HFF-Myc (cell line): ENCODE measurements at places on chromosomes 12 and 14.

DNA sequence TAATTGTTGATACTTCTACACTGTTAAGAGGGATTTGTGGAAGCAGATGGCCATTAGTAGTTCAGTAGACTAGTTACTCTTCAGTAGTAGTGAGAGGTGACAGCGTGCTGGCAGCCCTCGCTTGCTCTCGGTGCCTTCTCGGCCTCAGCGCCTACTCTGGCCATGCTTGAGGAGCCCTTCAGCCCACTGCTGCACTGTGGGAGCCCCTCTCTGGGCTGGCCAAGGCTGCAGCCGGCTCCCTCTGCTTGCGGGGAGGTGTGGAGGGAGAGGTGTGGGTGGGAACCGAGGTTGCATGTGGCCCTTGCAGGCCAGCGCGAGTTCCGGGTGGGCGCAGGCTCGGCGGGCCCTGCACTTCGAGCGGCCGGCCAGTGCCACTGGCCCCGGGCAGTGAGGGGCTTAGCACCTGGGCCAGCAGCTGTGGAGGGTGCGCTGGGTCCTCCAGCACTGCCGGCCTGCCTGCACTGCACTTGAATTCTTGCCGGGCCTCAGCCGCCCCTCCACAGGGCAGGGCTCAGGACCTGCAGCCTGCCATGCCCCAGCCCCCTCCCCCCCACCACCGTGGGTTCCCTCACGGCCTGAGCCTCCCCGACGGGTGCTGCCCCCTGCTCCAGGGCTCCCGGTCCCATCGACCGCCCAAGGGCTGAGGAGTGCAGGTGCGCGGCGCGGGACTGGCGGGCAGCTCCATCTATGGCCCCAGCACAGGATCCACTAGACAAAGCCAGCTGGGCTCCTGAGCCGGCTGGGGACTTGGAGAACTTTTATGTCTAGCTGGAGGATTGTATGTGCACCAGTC lies 139.3 kb downstream of the NUBPL start:
- DNase-seq: no peak

GRCh38 chr14:104707608-104708595 lies 16.1 kb upstream of the ADSS1 start:
- no peak for DNase-seq

GRCh38 chr14:81132468-81132867 lies 88.3 kb downstream of the GTF2A1 start:
- no peak for DNase-seq

GRCh38 chr12:116654226-116654743 lies 83.6 kb downstream of the SPRING1 start:
- DNase-seq: no peak

DNA sequence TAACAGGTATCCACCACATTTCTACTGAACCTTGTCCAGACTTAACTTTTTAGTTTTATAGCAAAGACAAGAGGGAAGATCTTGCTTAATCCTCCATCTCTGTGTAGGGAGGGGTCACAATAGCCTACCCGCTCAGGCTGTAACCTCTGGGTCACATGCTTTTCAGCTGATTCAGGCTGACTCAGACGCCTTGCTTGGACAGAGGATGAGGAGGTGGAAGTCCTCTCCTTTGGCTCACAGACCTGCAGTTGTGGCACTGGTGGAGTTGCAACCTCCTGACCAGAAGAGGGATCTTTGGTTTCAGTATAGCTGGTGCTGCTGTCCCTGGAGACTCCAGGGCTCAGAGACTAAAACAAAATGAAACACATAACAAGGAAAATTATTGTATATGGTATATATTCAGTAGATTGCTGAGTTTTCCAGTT lies 16.2 kb downstream of the ACIN1 start:
- DNase-seq: no peak

DNA sequence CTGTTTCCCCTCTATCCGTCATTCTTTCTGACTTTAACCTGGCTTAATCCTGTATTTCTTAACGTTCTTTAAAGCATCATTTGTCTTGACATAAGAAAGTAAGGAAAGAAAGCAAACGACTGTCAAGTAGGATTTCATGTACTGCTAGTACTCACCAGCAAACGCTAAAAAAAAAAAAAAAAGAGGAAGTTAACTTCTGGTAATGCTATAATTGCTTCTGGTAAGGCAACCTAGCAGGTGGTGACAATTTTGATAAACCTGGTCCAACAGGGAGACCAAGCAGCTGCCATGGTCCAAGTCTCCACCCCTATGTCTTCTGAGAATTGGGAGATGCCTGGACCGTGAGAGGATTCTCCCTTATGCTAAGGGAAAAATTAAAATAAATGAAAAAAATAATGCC lies 306.6 kb downstream of the DAD1 start:
- DNase-seq: no peak

DNA sequence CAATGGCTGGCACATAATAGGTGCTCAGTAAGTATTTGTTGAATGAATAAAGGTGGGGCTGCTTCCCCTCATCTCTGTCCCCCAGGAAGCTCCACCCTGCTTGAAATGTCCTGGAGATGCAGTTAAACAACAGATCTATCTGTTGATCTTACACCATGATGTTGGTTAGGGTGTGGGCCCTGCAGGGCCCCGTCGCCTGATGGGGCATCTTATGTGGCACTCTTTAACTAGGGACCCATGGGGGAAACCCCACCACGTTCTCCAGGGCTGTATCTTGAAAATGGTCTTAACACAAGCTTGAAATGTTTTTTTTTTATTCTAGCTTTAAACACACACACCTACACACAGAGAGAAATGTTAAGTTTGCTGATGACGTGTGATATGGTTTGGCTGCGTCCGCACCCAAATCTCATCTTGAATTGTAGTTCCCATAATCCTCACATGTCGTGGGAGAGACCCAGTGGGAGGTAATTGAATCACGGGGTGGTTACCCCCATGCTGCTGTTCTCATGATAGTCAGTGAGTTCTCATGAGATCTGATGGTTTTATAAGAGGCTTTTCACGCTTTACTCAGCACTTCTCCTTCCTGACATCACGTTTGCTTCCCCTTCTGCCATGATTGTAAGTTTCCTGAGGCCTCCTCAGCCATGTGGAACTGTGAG lies 741.7 kb downstream of the VRK1 start:
- no peak for DNase-seq

GRCh38 chr12:66132408-66132807 lies 1.9 kb upstream of the LLPH start:
- DNase-seq: no peak

DNA sequence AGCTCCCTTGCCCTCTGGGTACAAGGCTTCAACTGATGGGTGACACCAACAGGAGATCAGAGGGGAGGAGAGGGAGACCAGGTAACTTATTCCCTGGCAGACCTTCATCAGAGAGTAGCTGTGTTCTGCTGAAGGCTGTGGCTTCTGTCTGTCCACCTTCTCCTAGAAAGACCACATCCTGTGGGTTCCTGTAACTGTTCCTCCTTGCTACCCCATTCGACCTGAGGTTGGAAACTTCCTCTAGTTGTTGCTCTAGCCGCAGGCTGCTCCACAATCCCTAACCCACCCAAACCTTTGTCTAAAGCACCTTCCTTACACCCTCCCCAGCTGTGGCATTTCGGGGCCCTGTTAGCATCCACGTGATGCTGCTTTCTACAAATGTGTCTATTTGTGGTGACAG lies 454.2 kb downstream of the DPF3 start:
- no peak for DNase-seq

DNA sequence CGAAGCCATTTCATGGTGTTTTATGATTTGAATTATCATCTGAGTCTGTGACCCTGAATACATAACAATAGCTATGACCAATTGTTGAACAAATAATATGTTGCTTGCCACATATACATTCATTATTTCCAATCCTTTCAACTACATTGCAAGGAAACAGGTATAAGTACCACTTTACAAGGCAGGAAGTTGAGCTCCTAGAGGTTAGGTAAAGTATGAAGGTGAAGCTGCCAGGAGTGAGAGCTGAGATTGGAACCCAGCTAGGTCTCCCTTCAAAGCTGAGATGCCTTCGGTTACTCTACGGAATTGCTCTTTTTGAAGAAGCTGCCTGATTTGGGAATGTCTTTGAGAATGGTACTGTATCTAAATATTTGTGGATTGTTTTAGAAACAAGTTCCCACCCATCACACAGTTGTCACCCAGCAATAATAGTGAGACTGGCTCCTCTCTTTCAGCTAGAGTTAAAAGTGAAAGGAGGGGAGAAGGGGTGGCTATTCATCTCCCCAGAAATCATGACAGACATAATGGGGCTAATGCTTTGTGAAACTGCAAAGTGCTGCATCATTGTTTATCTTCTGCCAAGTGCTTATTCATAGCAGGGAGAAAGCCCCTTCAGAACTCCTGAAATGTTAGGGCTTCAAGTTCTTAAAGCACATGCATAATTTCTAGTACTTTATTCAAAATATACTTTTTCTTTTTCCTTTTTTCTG lies 75.9 kb upstream of the AMIGO2 start:
- no peak for DNase-seq

GRCh38 chr14:102838501-102838900 lies 61.3 kb downstream of the TRAF3 start:
- DNase-seq: no peak

- no peak for DNase-seq
Observed at GRCh38 chr12:108517288-108518100, 2.4 kb downstream of the FICD start.

- no peak for DNase-seq
Observed at GRCh38 chr14:71554959-71555612, 377.1 kb upstream of the RGS6 start.

DNA sequence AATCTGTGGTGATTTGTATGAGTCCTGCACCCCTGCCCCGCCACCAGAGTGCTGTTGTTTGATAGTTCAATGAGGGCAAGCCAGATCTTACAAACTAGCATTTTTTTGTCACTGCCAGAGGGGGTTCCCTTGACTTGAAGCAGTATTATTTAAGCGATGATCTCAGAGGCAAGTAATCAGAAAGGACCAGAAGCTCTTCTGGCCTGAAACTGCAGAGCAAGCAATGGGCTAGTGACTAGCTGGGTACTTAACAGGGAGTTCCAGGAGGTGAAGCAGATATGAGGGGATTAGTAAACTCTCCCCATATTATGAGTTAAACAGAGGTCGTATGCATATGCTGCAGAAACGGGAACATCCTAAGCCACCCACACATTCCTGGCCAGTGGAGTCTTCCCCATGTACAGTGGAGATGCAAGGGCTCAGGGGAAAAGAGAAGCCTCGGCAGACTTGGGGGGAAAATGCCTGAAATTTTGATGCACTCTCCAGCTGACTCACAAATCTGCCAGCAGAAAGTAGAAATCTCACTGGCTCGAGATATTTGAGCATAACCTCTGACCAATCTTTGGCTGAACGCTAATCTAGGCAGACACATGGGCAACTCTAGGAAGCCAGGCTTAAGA lies 8.3 kb upstream of the CRACR2A start:
- DNase-seq: no peak

- no peak for DNase-seq
Observed at GRCh38 chr12:115755725-115756085, 521.8 kb downstream of the MED13L start.

GRCh38 chr12:102848832-102849231 lies 68.2 kb downstream of the PAH start:
- no peak for DNase-seq
